ENCODE measurements at places on chromosomes 13 and 19.

GRCh38 chr13:52162279-52163101 lies 3.1 kb upstream of the NEK3 start:
- DNase-seq = no peak

GRCh38 chr13:46134961-46135522 lies 30.2 kb upstream of the CPB2 start:
- no peak for DNase-seq

DNA sequence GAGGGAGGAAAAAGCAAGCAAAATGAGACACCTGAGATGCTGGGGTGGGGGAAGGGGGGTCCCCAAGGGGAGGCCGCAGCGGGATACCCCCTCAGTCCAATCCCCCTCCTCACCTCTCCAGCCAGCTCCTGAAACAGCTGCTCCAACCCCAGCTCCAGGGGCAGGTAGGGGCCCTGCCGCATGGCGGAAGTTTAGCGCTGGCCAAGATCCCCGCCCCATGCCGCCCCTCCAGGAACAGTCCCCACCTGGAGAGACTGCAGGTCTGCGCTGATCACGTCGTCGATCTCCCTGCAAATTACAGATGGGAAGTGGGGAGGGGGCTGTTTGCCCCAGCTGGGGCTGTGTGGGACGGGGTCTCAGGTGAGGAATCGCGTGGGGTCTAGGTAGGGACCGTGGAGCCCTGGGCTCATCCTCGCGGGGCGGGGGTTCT lies 9.0 kb downstream of the CAPN12 start:
- no peak for DNase-seq

DNA sequence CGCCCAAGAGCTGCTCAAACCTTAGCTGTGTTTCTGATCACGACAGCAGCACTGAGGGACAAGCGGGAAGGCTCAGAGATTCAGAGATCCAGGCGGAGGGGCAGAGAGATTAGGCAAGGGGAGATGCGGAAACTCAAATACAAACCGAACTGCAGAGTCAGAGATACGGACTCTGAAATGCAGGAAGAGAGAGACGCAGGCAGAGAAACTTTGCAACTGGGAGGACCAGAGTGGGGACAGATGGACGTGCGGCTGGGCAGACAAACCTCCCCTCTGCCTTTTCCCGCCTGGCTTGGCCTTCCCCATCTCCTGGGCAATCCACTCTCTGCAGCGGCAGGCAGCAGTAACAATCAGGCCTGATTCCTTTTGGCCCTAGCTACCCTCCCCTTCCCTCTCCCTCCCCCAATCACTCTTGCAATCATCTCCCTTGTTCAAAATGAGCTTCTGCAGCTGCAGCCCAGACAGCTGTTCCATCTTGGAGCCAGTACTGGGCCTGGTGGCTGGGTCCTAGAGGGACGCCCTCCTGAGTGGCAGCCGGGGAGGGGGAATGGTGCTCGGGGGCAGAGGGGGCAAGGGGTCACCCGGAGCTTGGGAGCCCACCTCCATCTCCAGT lies 29.7 kb downstream of the OLFM2 start:
- no peak for DNase-seq

DNA sequence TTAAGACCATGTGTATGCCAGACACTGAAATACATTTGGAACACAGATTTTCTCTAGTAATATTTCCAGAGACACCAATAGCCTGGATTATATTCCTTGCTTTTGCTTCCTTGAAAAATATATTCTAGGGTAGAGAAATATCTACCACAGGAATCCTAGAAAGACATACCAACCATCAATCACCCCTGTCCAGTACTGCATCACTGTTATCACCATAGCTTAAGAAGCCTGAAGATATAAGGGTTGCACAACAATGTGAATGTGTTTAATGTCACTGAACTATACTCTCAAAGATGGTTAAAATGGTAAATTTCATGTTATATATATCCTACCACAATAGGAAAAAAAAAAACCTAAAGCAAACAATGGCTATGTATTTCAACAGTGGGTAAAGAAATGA lies 163.6 kb downstream of the DIAPH3 start:
- DNase-seq = no peak

All from NCI-H1417 treated with DMSO at 0.1 percent for 48 hours (cell line).